ENCODE measurements at places on chromosomes 5 and 9. TPM values are rescaled to one million over a fixed set of nuclear protein-coding genes. Genes with fewer than 3 reads are reported as not detected.

Gene TAF1L
- total RNA-seq = not detected

Gene SPATA9
- total RNA-seq = not detected

Gene ADAMTS19
- not detected for total RNA-seq

Gene SLC4A9
- total RNA-seq = not detected

Gene MYOZ3
- total RNA-seq = 0.18 TPM

Gene OMD
- not detected for total RNA-seq

Gene LHX6
- total RNA-seq = 3.7 TPM

Gene SLC25A48
- total RNA-seq = 0.41 TPM

Gene MYORG
- 7.2 TPM for total RNA-seq

Gene SLC2A8
- 13.9 TPM for total RNA-seq

Gene ARID3C
- total RNA-seq = 0.20 TPM

Gene ADCY2
- not detected for total RNA-seq

Gene PAEP
- total RNA-seq = 0.32 TPM

Gene F2RL2
- 4.7 TPM for total RNA-seq

Gene ANKRD34B
- total RNA-seq = 0.05 TPM

Gene IRGM
- not detected for total RNA-seq

Gene ANGPTL2
- not detected for total RNA-seq

Gene WDR55
- total RNA-seq = 24.6 TPM

Gene PCDHGA7
- 0.95 TPM for total RNA-seq

Gene SHOC1
- 0.02 TPM for total RNA-seq

Gene MARVELD2
- total RNA-seq = 2.7 TPM
